ENCODE measurements at places on chromosomes 11 and 22. TPM values are rescaled to one million over a fixed set of nuclear protein-coding genes. Genes with fewer than 3 reads are reported as not detected.

GRCh38 chr11:34600339-34601084 lies 20.4 kb upstream of the EHF start:
- H3K36me3 ChIP-seq: no peaks in the 10 kb centered on the region
- DNase-seq: no peak
- H3K27ac ChIP-seq: peak overlapping the region; percentile 63
- H3K4me3 ChIP-seq: no peak overlapping the region

Gene GP1BB
- total RNA-seq: not detected

GRCh38 chr11:69854713-69855112 lies 35.5 kb upstream of the FGF3 start:
- no peak for DNase-seq
- H3K4me1 ChIP-seq: no peaks in the 10 kb centered on the region
- H3K27me3 ChIP-seq: no peaks in the 10 kb centered on the region
- no peak overlapping the region for H3K27ac ChIP-seq
- H3K4me3 ChIP-seq: no peak overlapping the region

Gene OOSP4A
- total RNA-seq: not detected

Gene TBX1
- not detected for total RNA-seq

DNA sequence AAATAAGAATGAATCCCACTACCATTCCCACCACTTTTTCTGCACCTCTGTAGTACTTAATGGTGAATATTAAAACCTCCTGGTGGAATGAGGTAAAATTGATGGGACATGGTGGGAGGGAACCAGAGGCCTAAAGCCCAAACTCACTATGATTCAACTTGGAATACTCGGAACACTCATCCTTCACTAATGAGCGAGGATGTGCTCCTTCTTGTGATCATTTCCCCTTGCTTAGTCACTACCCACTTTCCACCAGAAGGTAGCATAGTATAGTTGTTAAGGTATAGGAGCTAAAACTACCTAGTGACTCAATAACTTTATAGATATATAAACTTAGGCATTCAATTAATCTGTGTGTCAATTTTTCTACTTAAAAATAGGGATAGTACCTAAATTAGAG lies 728.9 kb downstream of the OPCML start:
- H3K36me3 ChIP-seq: no peaks in the 10 kb centered on the region
- no peaks in the 10 kb centered on the region for H3K4me1 ChIP-seq
- H3K27me3 ChIP-seq: no peaks in the 10 kb centered on the region
- DNase-seq: no peak

DNA sequence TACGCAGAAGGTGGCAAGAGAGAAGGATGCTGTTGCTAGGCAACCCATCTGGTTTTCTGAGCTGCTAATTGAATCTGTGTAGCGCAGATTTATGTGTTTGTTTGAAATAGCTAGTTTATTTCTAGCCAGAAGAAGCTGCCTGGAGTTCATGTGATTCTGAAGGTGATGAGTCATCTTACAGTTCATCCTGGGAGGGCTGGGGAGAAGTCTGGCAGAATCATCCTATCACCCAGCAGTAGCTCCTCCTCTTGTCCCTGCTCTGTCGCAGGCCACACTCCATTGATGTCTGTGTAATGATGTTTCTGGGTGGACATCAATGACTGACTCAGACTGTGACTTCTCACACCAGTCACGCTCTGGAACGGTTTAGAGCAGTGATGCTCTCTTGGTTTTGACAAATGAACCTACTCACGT lies 4.8 kb upstream of the FBXO7 start:
- H3K27ac ChIP-seq: no peak overlapping the region

GRCh38 chr22:28245579-28246224 lies 326.6 kb upstream of the PITPNB start:
- H3K36me3 ChIP-seq: no peaks in the 10 kb centered on the region
- no peaks in the 10 kb centered on the region for H3K4me1 ChIP-seq
- H3K27me3 ChIP-seq: no peaks in the 10 kb centered on the region
- H3K4me3 ChIP-seq: no peak overlapping the region
- no peak for DNase-seq

Gene RBMXL2
- not detected for total RNA-seq

- H3K4me3 ChIP-seq: peak within 1 kb of the TSS; percentile 32
- H3K36me3 ChIP-seq: no peaks in the 10 kb centered on the region
- H3K27me3 ChIP-seq: peaks cover 7% of the 10 kb centered on the region
- no peak within 1 kb of the TSS for H3K27ac ChIP-seq
- no peak for DNase-seq
- peaks cover 28% of the 10 kb centered on the region for H3K4me1 ChIP-seq
These were observed at the start of gene LRRC32 for GRCh38 chr11:76670485-76671236. TSS of gene LRRC32 (minus strand) at chr11:76670747. CDS start at chr11:76665954, 4,793 bp downstream.

DNA sequence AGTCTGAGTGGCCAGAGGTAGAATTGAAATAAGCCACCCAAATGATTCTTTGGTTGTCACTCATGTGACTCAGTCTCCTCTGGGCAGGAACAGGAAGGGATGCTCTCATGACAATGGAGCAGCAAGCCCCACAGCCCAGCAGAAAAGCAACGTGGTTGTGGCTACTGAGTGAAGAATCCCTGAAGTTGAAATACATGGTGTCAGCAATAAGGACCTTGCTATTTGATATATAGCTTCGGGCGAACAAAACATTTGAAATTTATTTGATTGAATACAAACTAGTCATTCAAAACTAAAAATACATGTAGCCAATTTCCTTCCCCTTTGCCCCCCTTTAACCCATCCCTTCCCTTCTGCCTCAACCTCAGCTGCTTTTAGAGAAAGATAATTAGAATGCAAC lies 14.5 kb upstream of the DTX4 start:
- H3K4me1 ChIP-seq: no peaks in the 10 kb centered on the region
- H3K27ac ChIP-seq: no peak overlapping the region
- peaks cover 3% of the 10 kb centered on the region for H3K27me3 ChIP-seq

Gene SLC7A4
- 0.13 TPM for total RNA-seq

Gene ART1
- total RNA-seq: not detected

Gene NDUFS8
- total RNA-seq: 132 TPM

Gene MYO18B
- 0.84 TPM for total RNA-seq

- H3K27ac ChIP-seq: no peak overlapping the region
- no peaks in the 10 kb centered on the region for H3K36me3 ChIP-seq
- H3K4me3 ChIP-seq: no peak overlapping the region
- no peaks in the 10 kb centered on the region for H3K27me3 ChIP-seq
These were observed 49.5 kb upstream of the RFPL3 start for GRCh38 chr22:32308191-32308590.

Gene FREY1
- 2.0 TPM for total RNA-seq

Gene OR52N4
- 0.22 TPM for total RNA-seq

Gene SHISAL1
- total RNA-seq: not detected

GRCh38 chr11:69671734-69672465 lies 3.3 kb downstream of the LTO1 start:
- H3K4me3 ChIP-seq: no peak overlapping the region
- DNase-seq: no peak
- H3K27ac ChIP-seq: no peak overlapping the region
- H3K27me3 ChIP-seq: no peaks in the 10 kb centered on the region
- H3K4me1 ChIP-seq: peaks cover 28% of the 10 kb centered on the region
- H3K36me3 ChIP-seq: peaks cover 25% of the 10 kb centered on the region

- H3K27ac ChIP-seq: no peak overlapping the region
- H3K36me3 ChIP-seq: no peaks in the 10 kb centered on the region
- no peak for DNase-seq
- no peak overlapping the region for H3K4me3 ChIP-seq
- H3K4me1 ChIP-seq: no peaks in the 10 kb centered on the region
These were observed 31.6 kb upstream of the CRYBB3 start for GRCh38 chr22:25167834-25168601.

DNA sequence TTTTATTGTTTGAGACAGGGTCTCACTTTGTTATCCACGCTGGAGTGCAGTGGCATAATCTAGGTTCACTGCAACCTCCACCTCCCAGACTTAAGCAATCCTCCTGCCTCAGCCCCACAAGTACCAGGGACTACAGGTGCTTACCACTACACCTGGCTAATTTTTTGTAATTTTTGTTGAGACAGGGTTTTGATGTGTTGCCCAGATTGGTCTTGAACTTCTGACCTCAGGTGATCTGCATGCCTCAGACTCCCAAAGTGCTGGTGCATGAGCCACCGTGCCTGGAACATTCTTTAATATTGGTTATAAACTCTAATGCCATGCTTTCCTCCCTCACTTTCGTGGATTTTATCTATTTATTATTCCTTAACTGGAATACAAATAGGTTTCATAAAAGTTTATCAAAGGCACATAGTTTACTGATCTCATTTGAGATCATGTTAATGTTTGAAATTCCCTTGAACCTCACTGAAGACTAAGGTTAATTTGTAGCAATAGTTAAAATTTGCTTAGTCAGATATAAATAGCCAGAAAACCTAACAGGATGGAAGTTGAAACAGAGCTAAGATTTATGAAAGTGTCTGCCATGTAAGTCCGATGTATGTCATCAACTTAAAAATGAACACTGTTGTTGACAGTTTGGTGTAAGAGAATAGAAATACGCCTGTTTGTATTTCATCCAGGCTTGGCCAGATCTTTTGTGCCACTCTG lies 27.6 kb downstream of the KDM2A start:
- DNase-seq: no peak
- no peaks in the 10 kb centered on the region for H3K4me1 ChIP-seq
- H3K27me3 ChIP-seq: no peaks in the 10 kb centered on the region

DNA sequence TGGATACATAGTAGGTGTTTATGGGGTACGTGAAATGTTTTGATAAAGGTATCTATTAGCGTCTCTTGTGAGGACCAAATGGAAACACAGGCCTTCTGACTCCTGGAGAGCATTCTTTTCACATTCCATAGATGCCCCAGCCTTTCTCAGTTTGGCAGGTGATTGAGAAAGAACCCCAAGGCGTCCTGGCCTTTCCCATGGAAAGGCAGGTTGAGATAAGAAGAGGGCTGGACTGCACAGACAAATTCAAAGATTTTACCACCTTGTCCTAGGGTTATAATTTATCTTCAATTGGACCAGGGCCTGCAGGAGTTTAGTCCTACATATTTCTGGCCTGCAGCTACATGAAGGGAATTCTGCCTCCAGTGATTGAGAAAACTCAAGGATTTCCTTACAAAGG lies 661 bp upstream of the OLFML1 start:
- H3K27me3 ChIP-seq: no peaks in the 10 kb centered on the region
- H3K27ac ChIP-seq: no peak overlapping the region
- no peaks in the 10 kb centered on the region for H3K4me1 ChIP-seq
- no peak overlapping the region for H3K4me3 ChIP-seq
- no peaks in the 10 kb centered on the region for H3K36me3 ChIP-seq

- no peak overlapping the region for H3K27ac ChIP-seq
- H3K4me3 ChIP-seq: no peak overlapping the region
- DNase-seq: peak; percentile 66
- no peaks in the 10 kb centered on the region for H3K36me3 ChIP-seq
These were observed 859 bp upstream of the KRTAP5-5 start for GRCh38 chr11:1628506-1629325.

Gene GRM5
- total RNA-seq: not detected

DNA sequence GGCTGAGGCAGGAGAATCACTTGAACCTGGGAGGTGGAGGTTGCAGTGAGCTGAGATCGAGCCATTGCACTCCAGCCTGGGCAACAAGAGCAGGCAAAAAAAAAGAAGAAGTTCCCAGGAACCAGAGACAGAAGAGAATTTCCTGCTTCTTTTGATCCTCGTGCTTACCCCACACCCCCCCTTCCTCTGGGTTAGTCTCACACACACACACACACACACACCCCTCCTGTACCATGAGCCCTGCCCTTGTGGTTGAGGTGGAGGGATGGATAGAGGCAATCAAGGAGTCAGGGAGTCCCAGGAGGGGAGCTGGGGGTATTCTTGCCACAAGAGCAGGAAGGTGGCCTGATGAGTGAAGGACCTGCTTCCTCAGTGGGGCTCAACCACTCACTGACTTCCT lies 4.1 kb upstream of the UBE2L6 start:
- no peaks in the 10 kb centered on the region for H3K27me3 ChIP-seq
- no peak overlapping the region for H3K4me3 ChIP-seq
- DNase-seq: no peak

GRCh38 chr11:125871391-125872137 lies 15.9 kb upstream of the HYLS1 start:
- no peak overlapping the region for H3K4me3 ChIP-seq
- DNase-seq: no peak
- no peaks in the 10 kb centered on the region for H3K4me1 ChIP-seq
- H3K27ac ChIP-seq: no peak overlapping the region

GRCh38 chr11:130400781-130401483 lies 27.5 kb downstream of the ADAMTS8 start:
- no peaks in the 10 kb centered on the region for H3K4me1 ChIP-seq
- H3K4me3 ChIP-seq: no peak overlapping the region
- DNase-seq: no peak
- no peak overlapping the region for H3K27ac ChIP-seq

DNA sequence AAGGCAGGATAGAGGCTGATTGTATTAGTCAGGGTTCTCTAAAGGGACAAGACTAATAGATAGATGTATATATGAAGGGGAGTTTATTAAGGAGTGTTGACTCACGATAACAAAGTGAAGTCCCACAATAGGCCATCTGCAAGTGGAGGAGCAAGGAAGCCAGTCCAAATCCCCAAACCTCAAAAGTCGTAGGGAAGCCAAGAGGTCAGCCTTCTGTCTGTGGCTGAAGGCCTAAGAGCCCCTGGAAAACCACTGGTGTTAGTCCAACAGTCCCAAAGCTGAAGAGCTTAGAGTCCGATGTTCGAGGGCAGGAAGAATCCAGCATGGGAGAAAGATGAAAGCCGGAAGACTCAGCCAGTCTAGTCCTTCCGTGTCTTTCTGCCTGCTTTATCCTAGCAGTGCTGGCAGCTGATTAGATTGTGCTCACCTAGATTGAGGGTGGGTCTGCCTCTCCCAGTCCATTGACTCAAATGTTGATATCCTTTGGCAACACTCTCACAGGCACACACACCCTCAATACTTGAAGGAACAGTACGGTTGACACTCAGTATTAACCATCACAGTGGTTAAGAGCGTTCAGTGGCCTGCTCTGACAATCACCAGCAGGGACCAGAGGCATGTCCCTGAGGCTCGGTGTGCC lies 135.6 kb downstream of the CSNK2A3 start:
- no peaks in the 10 kb centered on the region for H3K36me3 ChIP-seq
- H3K27me3 ChIP-seq: no peaks in the 10 kb centered on the region
- H3K27ac ChIP-seq: no peak overlapping the region

Gene UBQLN3
- not detected for total RNA-seq
